Stimulated activated CD8-positive, alpha-beta memory T cell treated with anti-CD3 and anti-CD28 coated beads, Interleukin-7, amount 100 ng/mL, for 4 hours (primary cell): ENCODE measurements at places on chromosomes 1 and 21.

DNA sequence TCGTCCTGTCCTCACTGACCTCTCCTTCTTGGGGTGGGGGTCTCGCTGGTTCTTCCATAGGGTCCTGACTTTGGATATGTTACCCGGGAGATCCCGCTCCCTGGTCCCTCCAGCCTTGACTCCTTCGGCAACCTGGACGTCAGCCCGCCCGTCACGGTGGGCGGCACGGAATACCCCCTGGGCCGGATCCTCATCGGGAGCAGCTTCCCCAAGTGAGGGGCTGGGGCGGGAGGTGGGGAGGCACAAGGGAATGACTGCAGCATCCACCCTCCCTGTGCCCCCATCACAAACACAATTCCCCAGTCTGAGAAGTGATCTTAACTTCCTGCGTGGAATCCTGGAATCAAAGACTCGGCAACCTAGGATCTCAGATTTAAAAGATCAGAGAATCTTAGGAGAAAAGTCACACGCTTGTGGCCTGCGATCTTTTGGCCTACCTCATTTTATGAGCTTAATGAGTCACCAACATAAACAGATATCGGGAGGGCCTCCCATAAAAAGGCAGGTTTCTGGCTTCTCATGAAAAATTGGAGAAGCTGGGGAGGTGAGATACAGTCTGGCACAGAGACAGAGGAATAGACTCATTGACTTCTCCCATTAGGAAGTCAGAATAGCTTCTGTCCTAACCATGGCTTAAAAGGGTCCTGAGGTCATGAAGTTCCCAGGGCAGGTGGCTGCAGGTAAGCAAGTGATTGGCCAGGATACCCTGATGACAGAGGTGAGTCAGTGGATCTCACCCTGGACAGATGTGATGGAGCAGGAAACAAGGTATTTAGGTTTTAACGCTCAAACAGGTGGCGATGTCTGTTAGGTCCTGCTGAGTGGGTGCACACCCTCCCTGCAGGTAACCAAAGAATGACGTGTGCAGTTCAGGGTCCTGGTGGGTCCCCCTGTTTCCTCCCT, 15.9 kb upstream of the PADI3 start:
- DNase-seq, result no peak

DNA sequence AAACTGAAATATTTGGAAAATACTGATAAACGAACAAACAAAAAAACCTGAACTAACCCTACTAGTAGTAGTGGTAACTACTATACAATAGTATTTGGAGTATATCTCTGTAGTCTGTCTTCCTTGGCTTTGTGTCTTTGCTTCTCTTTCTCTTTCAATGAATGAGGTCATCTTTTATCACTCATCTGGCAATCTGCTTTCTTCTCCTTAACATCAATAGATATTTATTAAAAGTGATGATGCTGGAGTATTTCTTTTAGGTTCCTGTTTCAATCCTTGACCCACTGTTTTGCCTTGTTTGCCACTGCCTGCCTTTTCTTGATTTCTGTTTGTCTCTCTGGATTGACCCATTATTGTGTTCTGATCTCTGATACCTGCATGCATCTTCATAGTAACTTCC, 71.5 kb downstream of the ROR1 start:
- no peak for DNase-seq

DNA sequence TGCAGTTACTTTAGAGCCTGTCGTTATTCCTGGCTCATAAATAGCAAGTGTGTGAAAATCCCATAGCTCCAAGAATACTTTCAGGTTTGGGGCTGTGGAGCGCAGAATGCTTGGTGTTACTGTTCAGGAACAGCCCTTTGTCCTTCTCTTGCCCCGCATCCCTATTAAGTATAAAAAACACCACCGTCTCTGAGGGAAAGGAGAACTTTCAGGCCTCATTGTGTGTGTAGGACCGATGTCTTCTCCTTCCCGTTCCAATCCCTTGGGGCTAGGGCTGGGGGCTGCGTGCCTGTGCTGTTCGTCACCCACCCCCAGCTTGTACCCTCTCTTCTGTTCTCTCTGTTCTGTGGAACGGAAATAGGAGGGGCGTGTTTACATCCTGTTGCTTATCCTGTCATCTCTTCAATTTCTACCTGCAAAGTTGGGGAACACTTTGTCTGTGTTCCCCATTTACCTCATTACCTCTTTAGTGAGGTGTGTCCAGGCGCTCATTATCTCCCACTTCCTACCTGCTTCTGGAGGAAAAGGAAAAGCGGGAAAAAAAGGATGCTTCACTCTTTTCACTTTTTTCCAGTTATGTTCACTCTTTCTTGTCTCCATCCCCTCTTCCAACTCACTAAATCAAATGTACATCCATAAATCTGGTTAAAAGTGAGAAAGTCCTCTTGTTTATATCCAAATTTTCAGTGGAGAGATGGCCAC, 788 bp upstream of the TXNIP start:
- no peak for DNase-seq

DNA sequence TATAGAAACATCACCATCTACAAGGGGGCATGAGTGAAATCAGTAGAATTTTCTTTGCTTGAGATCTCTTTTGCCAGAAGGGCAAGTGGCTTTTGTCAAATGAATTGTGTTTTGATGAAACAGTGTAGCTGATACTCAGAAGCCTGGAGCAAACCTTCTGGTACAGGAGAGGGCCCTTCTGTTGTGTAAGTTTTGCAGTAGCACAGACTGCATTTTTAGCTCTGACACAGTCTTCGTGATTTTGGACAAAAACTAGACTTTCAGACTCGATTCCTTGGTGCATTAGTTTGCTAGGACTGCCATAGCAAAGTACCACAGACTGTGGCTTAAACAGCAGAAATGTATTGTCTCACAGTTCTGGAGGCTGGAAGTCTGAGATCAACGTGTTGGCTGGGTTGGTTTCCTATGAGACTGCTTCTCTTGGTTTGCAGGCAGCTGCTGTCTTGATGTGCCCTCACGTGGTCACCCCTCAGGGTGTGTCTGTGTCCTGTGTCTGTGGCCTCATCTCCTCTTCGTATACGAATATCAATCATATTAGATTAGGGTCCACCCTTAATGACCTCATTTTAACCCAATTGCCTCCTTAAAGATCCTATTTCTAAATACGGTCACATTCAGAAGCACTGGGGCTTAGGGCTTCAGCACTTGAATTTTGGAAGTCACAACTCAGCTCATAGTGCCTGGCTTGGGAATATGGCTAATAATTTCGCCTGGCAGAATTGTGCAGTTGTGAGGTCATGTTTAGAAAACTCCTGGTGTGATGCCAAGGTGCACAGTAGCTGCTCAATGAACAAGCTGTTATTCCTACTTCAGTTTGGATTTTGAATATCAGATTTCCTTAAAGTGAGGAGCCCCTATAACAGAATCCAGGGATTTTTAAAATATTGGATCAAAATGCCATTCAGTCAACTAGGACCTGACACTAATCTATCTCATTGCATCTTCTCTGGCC, 21.2 kb upstream of the DISC1 start:
- DNase-seq, result no peak

- no peak for DNase-seq
These were observed 149.7 kb upstream of the RRP15 start for GRCh38 chr1:218135371-218135770.

DNA sequence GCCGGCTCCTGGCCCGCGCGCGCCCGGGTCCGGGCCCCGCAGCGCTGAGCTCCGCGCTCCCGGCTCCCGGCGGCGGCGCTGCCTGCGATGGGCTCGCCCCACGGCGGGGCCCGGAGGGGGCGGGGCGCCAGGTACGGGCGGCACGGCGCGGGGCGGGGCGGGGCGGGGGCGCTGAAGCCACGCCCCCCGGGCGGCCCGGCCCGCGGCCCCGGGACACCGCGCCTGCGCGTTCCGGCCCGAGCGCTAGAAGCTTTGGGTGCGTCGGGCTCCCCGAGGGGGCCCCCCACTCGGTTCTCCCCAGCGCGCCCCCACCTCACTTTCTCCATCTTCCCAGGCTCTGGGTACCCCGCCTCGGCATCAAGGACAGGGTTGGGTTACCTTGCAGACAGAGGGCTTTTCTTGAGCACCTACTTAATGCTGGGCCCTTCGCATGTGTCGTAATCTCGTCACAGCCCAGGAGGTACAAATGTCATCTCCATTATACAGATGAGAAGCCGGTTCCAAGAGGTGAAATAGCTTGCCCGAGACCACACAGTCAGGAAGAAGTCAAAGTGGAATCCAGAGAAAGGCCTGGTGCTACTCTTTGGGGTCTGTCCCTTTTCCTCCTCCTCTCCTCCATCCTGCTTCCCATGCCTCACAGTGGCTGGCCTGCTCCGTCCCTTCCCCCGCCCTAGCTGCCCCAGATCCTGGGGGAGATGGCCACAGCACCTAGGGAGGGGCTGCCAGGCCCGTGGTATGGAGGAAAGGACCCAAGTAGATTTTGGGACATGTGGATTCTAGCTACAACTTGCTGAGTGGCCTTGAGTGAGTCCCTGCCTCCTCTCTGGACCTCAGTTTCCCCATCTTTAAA, 46.5 kb downstream of the RAP1GAP start:
- DNase-seq, result peak; percentile 30

- no peak for DNase-seq
These were observed 271.2 kb downstream of the DPYD start for GRCh38 chr1:97649591-97649990.

- DNase-seq, result no peak
These were observed 34.2 kb downstream of the RIMKLA start for GRCh38 chr1:42414551-42415496.

DNA sequence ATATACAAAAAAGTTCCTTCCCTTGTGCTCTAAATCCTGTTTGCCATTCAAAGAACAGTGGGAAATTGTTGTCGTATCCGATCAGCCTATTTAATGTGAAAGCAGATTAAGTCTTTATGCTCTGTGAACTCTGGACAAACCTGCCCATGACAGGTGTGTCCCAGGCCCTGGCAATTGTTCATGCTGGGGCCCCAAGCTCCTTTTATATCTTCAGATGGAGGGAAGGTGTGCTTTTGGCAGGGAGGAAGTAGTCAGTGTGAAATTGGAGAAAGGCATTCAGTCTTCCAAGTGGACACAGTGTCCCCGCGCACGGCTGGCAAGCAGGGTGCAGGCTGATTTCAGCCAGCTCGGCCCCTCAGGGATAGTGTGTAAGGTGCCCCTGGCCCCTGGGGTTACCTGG, 135.1 kb upstream of the F3 start:
- DNase-seq, result no peak

- no peak for DNase-seq
These were observed 42.5 kb upstream of the POFUT2 start for GRCh38 chr21:45330075-45330781.

DNA sequence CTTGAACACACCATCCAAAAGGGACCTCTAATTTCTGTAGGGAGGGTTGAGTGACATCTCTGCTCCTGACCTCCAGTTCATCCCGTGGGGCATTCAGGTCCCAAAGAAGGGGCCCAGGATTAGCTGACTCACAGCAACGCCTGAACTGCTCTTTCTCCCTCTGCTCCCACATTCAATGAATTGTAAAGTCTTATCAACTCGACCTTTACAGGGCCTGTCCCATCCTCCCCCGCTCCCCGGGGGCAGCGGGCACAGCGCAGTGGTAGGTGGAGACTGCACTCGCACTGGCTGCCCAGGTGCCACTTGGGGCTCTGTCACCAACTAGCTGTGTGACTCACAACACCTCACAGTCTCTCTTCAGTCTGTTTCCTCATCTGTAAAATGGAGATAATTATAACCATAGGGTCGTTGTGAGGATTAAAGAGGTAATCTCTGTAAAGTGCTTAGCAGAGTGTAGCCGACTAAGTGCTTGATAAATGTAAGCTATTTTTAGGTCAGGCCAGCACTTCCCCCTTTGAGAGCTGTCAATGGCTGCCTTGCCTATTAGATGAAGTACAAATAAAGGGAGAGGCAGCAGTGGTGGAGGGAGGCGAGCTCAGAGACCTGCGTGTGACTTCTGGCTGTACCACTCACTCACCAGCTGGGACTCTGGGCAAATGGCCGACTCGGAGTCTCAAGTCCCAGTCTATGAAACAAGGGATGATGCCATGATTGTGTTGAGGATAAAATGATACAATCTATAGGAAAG, 637 bp upstream of the MYBPHL start:
- DNase-seq, result no peak

DNA sequence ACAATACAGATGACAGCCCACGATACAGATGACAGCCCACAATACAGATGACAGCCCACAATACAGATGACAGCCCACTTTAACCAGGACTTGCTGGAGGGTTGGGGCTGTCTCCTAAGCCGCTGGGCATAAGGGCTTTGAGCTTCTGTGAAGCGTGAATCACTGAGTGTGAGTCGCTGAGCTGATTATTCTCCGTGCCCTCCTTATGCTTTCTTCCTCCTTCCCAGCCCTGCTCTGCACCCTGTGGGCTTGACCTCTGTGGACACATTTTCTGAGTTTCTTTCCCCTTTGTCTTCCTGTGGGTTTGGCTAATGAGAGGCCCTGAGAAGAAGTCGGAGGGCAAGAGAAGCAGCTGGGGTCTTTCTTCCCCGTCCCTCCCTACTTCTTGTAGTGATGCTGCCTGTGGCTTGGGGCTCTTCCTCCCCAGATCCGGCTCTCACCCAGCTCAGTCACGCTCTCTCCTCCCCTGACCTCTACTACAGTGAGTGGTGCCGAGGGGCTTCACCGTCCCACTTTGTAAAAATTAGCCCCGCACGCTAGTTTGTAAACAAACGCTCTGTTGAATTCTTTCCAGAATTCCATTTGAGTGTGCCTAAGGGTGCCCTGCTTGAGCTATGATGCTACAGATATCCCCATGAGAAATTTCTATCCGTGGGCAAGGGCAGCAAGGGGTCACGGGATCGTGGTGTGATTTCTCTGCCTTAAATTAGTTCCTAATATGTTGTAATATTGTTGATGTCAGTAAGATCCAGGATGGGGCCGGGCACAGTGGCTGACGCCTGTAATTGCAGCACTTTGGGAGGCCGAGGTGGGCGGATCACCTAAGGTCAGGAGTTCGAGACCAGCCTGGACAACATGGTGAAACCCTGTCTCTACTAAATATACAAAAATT, 46.4 kb upstream of the SOD1 start:
- no peak for DNase-seq

DNA sequence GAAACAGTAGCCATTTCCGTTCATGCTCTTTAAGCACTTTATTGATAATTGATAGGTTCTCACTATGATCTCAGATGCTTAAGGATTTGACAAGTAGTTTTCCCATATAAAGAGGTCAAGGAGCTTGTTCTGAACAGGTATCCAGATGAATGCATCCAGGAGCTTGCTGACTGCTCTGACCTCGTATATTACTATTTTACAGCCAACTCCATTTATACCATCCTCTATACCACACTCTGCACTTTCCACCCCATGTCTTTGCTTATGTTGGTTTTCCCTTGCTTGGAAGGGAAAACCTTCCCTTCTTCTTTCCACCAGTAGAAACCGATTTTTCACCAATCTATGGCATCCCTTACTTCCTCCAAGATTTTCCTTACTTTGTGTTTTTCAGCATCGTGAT, 107.2 kb downstream of the LHX9 start:
- DNase-seq, result no peak

DNA sequence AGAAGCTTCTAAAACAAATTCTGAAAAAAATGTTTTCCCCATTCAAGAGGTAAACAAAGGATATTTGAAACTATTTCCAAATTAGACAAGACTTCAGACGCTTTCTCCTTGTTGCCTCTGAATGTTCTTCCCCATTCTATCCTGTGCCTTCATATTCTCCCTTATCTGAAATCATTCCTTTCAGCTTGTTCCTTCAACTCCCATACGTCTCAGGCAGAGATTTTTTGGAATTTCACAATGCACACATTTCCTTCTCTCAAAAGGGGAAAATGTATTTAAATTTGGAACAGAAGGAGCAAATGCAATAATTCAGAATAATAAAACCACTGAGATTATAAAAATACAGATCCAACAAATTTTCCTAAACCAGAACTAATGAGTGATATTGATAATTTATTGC, 198.7 kb upstream of the IVNS1ABP start:
- no peak for DNase-seq

GRCh38 chr21:40833184-40833583, 13.8 kb downstream of the DSCAM start:
- DNase-seq, result no peak

- no peak for DNase-seq
These were observed 348.5 kb downstream of the PTPRU start for GRCh38 chr1:29584776-29585175.
